Glomerular endothelial cell (primary cell): ENCODE measurements at places on chromosomes 13 and 19. TPM values are rescaled to one million over a fixed set of nuclear protein-coding genes. Genes with fewer than 3 reads are reported as not detected.

The FGF22 gene
- 0.35 TPM in 1 of 2 replicates, not detected in the other for total RNA-seq

The KIR2DL3 gene
- total RNA-seq, result not detected in 2 replicates

The ZNF99 gene
- not detected in 2 replicates for total RNA-seq

The GPC6 gene
- 11.0 and 11.3 TPM in 2 replicates for total RNA-seq

The ZNF613 gene
- total RNA-seq, result 4.0 and 9.3 TPM in 2 replicates

The PTOV1 gene
- 88.0 and 137 TPM in 2 replicates for total RNA-seq

The KLK10 gene
- not detected in 2 replicates for total RNA-seq

The NOVA2 gene
- total RNA-seq, result 11.8 and 23.2 TPM in 2 replicates

The KLF1 gene
- total RNA-seq, result not detected in 2 replicates

The ATXN8OS gene
- not detected in 2 replicates for total RNA-seq

The FIZ1 gene
- total RNA-seq, result 4.4 and 4.7 TPM in 2 replicates

The ERICH6B gene
- total RNA-seq, result not detected in 2 replicates

The RASGRP4 gene
- not detected in 2 replicates for total RNA-seq

The MAP4K1 gene
- 0.39 TPM in 1 of 2 replicates, not detected in the other for total RNA-seq

The F2RL3 gene
- total RNA-seq, result 12.4 and 79.1 TPM in 2 replicates

The CYP4F22 gene
- 0.06 TPM in 1 of 2 replicates, not detected in the other for total RNA-seq

The YJEFN3 gene
- 0.53 TPM in 1 of 2 replicates, not detected in the other for total RNA-seq

The NKPD1 gene
- total RNA-seq, result 0.29 TPM in 2 replicates

The HIPK4 gene
- total RNA-seq, result 0.05 TPM in 1 of 2 replicates, not detected in the other

The FAM124A gene
- 10.1 and 16.7 TPM in 2 replicates for total RNA-seq

The ZFR2 gene
- 0.29 TPM in 1 of 2 replicates, not detected in the other for total RNA-seq

The TEX101 gene
- not detected in 2 replicates for total RNA-seq

The JSRP1 gene
- total RNA-seq, result 0.23 and 0.48 TPM in 2 replicates

The TTC9B gene
- not detected in 2 replicates for total RNA-seq

The ZSWIM4 gene
- 20.4 and 44.7 TPM in 2 replicates for total RNA-seq
